ENCODE measurements at places on chromosomes 3 and 15.

DNA sequence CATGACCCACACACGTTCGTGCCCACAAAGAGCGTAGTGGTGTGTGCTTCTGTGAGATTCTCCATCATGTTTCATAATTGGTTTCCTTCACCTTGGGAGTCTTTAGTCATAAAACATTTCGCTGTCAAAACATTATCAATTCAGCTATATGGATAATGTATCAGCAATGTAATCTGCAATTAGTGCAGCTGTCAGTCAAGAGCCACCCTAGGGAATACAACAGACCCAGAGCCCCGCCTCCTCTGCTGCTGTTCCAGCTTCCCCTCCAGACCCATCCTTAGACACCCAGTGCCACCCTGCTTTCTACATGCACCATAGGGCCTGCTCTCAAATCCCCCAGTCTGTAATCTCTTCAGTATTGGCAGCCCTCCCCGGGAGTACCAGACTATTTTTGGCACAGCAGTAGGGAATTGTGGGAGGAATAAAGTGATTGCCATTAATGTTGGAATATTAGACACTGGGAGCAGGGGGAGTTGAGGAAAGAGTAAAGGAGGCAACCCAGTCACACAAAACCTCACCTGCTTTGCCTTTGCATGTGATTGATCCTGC lies 31.5 kb upstream of the C3orf80 start:
- no peak for DNase-seq

GRCh38 chr3:14532691-14533456 lies 7.3 kb downstream of the GRIP2 start:
- no peak for DNase-seq

DNA sequence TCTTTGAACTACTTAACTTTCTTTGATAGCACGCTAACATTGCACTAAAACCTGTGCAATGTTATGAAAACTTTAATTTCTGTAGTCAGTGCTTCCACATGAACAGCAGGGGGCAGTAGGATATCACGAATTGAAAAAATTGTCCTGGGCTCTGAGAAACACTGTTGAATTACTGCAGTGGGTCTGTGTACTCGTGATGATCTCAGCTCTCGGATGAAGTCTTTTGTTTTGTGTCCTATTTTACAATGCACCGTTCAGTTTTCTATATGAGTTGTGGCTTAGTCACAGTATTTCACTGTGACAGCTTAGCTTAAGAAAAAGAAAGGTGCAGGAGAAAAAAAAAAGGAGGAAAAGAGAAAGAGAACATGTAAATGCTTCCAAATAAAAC lies 141.3 kb upstream of the CCDC54 start:
- peak; percentile 22 for DNase-seq

DNA sequence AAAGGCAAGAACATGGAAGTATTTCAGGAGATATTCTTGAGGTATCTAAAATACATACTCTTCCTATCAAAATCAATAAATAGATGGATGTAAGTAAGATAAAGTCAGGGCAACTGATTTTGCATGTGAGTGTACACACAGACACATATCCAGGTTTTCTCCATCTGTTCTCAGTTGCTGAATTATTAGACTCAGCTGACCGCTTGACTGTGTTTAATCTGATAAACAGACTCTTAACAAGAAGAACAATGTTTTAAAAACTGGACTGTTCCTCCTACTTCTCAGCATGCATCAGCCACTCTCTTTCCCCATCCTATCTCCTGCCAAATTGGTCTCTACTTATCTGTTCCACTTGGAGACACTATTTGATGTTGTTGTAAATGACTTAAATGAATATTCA lies 73.5 kb downstream of the GOLGA8G start:
- DNase-seq: no peak
